Activated naive CD4-positive, alpha-beta T cell (primary cell): ENCODE measurements at places on chromosomes 6 and 20.

DNA sequence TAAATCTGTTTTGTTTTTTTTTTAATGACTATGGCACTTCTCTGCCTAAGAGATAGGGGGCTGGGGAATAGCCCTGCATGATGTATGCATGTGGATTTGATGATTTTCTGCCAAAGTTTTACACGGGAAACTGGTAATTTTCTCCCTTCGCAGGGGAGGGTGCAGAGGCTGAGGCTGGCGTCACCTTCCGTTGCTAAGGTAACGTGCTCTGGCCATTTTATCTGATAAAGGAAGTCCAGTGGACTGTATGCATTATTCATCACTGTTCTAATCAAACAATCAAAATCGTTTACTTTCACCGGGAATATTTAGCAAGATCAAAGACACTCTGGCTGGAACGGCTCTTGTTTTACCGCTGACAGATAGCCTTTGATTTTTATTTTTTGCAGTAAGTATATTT is 789 bp downstream of the PHACTR1 start:
- DNase-seq, result no peak

DNA sequence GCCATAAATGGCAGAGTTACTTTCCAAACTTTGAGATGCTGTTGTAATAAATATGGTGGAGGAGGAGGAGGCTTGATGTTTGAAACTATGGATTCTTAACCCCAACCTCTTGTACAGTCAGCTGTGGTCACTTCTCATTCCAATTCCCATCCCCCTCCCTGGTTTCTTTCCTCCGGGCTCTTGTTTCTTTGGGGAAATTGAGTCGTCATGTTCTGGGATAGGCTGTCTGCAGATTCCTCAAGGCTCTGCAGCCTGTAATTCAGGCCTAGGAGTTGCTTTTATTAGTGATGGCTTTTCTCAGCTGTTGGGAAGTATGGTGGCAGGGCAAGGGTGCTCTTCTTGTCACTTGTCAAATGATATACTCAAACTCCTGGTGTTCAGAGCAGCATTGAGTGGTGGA is 2.6 kb downstream of the PTK7 start:
- DNase-seq, result no peak

GRCh38 chr6:31304683-31305082 is 32.8 kb upstream of the HLA-C start:
- no peak for DNase-seq

DNA sequence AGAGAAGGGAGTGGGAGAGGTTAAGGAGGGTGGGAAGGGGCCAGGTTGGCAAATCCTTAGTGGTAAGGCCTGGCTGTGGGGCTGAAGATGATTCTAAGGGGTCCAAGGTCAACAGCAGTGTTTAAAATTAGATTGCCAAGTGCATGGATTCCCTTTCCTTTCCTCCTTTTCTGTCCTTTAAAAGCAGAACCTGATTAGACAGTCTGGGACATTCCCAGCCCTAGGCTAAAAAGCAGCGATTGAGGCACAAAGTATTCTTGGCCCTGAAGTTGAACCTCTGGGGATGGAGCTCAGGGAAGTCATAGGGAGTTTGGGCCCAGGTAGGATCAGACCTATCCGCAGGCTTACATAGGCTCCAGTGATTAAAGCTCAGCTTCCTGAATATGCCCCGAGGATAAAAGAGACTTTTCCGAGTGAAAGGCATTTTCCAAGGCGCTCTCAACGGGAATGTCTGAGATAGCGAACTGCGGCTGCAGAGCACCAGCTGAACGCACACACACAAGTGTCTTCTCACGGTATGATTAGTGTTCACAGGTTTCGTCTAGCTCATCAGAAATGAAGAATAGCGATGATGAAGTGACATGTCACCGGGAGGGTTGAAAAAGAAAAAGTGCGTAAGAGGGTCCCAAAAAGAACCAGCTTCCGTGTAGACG is 787 bp upstream of the CARMIL1 start:
- DNase-seq, result no peak

DNA sequence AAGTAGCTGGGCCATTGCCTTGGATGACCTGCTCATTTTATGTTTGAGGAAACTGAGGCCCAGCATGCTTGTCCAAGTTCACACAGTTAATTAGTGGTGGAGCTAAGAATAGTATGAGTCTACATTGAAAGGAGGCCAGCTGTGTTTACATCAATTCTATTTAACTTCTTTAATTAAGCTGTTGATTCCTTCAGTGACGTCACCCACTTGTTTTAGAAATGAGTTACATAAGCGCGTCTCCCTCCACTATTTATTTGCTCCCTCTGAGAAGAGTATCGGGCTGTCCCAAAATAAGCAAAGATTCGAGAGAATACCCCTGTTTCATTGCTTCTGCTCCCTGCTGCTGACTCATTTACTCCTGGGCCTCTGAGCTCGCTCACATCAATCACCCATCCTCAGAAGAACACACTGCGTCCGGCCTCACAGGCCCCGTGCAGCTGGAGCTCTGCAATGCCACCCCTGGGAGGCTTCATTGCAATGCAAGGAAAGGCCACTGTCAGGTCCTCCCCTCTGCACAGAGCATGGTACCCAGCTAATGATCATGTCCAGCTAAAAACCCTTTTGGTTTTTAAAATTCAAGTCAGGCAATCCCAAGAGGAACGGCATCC is 74.8 kb upstream of the BMP2 start:
- DNase-seq, result no peak

- no peak for DNase-seq
Observed at GRCh38 chr20:36158160-36158741, 3.7 kb downstream of the EPB41L1 start.

DNA sequence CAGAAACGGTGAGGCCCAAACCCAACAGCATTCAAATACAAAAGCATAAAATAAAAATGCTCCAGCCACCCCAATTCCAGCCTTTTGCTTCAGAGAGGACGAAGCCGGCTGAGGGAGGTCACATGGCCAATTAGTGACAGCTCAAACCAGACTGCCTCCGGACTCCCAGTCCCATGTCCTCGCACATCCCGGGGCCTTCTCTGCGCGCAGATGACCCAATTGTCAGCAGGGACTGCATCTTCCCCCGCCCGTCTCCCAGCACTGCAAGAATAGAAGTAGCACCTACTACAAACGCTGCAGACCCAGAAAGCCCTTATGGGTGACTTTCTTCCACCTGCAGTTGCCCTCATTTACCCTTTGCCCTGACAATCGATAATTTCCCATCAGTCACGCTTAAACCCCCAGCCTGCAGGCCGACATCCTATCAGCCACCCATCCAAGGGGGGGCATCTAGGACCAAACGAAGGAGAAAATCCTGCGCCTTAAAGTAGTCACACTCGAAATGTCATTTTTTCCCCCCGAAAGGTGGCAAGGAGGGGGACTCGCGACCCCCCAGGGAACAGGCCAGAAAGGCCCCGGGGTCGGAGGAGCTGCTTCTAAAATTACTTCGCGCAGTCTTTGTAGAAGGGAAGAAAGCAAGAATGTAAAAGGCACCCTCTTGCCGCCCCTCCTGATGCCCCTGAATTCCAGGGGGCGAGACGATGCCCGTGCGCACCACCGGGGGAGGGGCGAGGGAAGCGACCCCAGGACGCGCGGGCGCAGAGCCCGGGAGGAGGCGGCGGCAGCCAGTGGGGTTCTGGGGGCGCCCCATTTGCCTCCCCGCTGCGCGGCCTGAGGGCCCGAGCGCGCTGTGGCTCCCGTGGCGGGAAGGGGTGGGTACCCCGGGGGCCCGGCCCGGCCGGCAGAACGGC is 792 bp downstream of the SLC23A2 start:
- no peak for DNase-seq

DNA sequence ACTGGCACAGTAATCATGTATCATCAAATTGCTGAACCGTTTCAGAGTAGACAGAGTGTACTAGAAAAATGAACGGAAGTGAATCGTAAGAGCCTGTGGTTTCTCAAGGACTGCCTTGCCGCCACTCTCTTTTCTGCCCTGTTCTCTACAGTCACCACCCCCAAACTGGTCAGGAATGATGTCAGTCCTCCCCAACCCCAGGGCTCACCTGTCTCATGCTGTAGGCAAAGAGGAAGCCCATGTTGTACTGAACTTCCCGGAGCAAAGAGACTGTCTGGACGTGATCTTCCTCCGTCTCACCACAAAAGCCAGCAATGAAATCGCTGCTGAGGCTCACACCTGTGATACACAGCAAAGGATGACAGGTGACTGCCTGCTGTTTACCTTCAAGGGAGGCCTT is 31.0 kb downstream of the CDK5RAP1 start:
- no peak for DNase-seq

GRCh38 chr6:15183979-15184378 is 61.9 kb upstream of the JARID2 start:
- no peak for DNase-seq

DNA sequence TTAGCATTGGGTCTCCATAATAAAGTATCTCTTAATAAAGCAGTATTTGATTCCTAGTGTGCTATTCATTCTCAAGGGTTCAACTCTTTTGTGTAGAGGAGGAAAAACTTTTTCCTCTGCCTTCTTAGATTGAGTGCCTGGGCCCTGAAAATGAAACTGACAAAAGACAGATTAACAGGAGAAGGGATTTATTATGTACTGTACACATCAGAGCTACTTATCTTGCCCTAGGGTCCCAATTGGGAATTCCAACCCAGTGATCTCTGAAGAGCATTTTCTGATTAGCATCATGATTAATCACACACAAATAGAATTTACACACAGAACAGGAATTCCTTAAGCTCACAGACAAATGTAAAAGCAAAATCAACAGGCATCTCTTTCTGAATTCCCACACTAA is 128.9 kb downstream of the CD164 start:
- no peak for DNase-seq

- no peak for DNase-seq
Observed at GRCh38 chr6:41430875-41431274, 95.5 kb downstream of the NCR2 start.

- no peak for DNase-seq
Observed at GRCh38 chr6:119066517-119066916, 11.9 kb downstream of the FAM184A start.

- DNase-seq, result no peak
Observed at GRCh38 chr6:129555206-129555832, 154.7 kb downstream of the ARHGAP18 start.

DNA sequence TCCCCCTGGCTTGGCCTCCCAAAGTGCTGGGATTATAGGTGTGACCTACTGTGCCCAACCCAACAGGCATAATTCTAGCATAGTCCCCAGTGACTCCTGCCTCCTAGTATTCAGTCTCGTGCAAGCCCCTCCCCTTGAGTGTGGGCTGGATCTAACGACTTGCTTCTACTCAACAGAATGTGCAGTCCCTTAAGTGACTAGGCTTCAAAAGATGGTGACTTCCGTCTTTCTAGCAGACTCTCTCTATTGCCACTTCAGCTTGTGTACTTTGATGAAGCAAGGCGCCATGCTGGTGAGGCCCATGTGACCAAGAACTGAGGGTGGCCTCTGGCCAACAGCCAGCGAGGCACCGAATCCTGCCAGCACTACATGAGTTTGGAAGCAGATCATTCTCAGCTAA is 109.6 kb upstream of the TRAF3IP2 start:
- no peak for DNase-seq

DNA sequence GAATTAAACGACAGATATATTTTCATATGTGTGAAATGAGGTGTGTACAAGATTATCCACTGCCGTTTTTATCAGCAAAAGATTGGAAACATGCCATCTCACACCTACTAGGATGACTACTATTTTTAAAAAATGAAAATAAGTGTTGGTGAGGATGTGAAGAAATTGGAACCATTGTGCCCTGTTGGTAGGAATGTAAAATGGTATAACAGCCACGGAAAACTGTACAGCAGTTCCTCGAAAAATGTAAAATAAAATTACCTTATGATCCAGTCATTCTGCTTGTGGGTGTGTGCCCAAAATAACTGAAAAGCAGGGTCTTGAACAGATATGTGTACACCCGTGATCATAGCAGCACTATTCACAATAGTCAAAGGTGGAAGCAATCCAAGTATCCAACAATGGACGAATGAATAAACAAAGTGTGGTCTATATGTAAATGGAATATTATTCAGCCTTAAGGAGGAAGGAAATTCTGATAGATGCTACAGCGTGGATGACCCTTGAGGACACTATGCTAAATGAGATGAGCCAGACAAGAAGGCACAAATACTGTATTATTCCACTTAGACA is 27.0 kb upstream of the CCN5 start:
- DNase-seq, result no peak

GRCh38 chr6:24689964-24690363 is 23.1 kb downstream of the ACOT13 start:
- no peak for DNase-seq

DNA sequence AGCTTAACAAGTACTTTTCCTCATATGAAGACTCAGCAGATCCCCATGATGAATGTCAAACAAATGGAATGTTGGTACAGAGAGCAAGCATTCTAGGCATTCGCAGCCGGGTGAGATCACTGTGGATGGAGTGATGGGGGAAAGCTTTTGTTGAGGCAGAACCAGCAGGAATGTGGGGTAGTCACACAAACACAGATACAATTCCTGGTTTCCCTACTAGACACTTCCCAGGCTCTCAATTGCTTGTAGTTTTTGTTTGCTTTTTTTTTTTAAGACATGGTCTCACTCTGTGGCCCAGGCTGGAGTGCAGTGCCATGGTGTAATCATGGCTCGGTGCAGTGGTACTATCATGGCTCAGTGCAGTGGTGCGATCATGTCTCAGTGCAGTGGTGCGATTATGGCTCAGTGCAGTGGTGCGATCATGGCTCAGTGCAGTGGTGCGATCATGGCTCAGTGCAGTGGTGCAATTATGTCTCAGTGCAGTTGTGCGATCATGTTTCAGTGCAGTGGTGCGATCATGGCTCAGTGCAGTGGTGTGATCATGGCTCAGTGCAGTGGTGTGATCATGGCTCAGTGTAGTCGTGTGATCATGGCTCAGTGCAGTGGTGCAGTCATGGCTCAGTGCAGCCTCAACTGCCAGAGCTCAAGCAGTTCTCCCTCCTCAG is 15.4 kb upstream of the IER3 start:
- no peak for DNase-seq

GRCh38 chr6:115983998-115984397 is 76.7 kb downstream of the FRK start:
- no peak for DNase-seq

- DNase-seq, result no peak
Observed at GRCh38 chr20:25030649-25031207, 27.2 kb downstream of the ACSS1 start.

DNA sequence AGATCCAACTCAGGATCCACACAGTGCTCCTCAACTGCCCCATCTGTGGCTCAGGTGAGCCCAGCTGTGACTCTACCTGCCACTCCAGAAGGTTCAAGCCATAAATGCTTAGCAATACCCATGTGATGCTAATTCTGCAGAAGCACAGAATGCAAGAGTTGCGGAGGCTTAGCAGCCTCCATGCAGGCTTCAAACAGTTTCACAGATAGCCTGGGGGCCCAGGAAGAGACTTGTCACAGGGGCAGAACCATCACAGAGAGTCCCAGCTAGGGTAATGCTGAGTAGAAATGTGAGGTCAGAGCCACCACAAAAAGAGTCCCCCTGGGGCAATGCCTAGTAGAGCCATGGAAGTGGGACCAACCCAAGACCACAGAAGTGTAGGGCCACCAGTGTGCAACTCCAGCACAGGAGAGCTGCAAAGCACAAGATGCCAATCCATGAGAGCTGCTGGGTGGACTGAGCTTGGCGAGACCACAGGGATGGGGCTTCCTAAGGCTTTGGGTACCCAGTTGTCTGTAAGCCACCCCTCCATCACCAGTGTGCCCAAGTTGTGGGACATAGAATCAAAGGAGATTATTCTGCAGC is 283.9 kb downstream of the UBE3D start:
- DNase-seq, result no peak
